Hepatic stellate cell (primary cell): ENCODE measurements at places on chromosomes 7 and 10.

- DNase-seq = peak; percentile 82
These were observed 74.1 kb downstream of the TACC2 start for GRCh38 chr10:122062831-122063674.

GRCh38 chr7:83677180-83677866, 28.4 kb upstream of the SEMA3E start:
- DNase-seq = peak; percentile 63

DNA sequence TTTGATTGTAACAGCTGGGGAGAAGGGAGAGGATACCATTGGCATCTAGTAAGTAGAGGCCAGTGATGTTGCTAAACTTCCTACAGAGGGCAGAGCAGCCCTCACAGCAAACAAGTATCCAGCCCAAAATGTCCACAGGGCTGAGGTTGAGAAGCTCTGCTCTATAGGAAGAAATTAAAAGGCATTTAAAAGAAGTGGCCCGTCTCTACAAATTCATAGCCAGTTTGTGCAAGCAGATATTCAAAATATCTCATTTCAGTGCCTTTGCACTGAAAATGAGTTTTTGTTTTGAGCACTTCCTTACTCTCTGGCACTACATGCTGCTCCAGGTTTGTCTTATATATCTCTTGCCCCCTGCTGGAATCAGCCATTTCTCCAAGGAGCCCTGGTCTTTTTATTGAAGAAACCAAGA, 330.0 kb downstream of the BBS9 start:
- DNase-seq = no peak

DNA sequence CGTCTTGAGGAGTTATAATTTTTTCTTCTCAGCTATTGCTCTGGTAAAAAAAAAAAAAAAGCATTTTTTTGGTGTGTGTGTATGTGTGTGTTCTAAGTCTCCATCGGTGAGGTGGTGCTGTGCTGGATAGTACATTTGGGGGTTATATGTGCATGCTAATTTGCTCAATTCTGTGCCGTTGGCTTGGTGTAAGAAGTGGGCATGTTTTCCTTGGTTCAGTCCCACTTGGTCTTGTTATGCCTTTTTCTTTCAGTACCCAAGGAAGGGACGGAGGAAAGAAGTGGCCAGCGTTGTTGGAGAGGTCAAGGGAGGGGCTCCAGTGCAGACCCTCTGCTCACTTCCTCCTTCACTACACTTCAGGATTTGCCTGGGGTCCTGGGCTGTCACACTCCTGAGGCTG, 20.4 kb downstream of the LRMDA start:
- no peak for DNase-seq

GRCh38 chr7:82234457-82235049, 209.0 kb downstream of the CACNA2D1 start:
- no peak for DNase-seq

GRCh38 chr10:26380815-26381214, 57.3 kb upstream of the APBB1IP start:
- DNase-seq = no peak

DNA sequence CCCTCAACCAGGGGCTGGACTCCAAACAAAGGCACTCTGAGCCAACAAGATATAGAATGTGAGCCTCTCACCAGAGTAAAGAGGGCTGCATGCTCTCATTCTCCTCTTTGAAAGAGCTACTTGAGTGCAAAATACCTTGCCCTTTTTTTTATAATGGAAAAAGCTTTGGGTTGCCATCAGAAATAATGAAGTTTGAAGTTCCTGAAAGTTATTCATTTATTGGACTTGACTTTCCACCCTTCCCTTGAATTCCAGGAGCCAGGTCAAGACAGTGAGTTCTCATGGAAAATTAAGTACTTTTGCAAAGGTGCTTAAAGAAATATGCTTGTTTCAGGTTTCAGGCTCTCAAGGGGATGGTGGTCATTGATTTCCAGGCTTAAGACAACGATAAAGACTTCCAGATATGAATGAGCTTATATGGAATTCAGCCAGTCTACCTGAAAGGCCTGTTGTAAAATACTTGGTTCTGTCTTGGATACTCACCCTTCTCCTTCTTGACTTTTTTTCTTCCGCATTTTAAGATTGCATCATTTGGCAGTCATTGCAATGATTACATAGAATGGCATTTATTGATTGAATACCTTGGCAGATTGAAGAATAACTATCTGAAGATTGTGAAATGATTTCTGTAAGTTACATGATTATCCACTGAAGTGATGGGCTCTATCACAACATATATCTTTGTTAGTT, 696.4 kb downstream of the INHBA start:
- no peak for DNase-seq

DNA sequence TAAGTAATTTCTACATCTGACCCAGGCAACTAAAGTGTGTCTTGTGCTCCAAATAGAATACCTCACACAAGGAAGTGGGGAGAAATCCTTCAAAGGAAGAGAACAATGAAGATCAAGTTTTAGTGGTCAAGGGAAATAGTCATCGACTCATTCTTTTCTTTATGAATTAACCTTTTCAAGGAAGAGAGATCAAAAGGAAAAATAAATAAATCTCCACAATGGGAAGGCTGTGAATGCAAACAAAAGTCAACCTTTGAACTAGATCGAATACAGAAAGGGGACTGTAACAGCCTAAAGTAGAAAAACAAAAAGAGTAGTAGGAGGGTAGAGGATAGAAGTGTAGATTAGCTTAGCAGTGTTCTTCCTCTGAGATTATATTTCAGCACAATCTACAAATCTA, 274.6 kb upstream of the COBL start:
- DNase-seq = no peak

GRCh38 chr7:18425838-18426445, 69.6 kb upstream of the HDAC9 start:
- no peak for DNase-seq

DNA sequence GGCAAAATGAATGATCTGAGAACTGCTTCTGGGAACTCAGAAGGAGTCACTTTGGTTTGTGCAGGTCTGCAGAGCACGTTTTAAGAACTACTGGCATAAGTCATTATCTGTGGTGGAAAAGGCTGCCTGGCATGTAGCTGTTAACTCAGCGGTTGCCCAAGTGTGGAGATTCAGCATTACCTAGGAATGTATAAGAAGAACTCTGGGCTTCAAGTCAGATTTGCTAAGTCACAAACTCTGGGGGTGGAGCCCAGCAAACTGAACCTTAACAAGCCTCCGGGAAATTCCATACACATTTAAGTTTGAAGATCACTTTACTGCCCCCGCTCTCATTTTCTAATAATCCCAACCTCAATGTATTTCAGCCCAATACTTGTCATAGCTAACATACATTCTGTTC, 31.1 kb downstream of the PLXDC2 start:
- no peak for DNase-seq

DNA sequence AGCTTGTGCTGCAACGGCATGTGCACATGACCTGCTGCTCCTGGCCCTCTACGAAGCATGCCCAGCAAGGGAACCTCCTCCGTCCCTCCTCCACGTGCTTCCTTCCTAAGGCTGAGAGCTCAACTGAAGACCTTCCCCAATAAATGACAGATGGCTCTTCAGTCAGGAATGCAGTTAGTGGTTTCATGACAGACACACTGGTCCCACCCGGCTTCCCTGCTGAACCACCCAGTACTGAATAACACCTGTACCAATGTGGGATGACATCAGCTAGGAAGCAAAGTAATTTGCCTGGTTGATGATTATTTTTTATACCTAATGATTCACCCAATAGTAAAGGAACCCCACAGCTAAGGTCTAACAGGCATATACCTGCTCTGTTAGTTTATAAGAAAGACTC, 69.1 kb downstream of the SCRN1 start:
- no peak for DNase-seq

DNA sequence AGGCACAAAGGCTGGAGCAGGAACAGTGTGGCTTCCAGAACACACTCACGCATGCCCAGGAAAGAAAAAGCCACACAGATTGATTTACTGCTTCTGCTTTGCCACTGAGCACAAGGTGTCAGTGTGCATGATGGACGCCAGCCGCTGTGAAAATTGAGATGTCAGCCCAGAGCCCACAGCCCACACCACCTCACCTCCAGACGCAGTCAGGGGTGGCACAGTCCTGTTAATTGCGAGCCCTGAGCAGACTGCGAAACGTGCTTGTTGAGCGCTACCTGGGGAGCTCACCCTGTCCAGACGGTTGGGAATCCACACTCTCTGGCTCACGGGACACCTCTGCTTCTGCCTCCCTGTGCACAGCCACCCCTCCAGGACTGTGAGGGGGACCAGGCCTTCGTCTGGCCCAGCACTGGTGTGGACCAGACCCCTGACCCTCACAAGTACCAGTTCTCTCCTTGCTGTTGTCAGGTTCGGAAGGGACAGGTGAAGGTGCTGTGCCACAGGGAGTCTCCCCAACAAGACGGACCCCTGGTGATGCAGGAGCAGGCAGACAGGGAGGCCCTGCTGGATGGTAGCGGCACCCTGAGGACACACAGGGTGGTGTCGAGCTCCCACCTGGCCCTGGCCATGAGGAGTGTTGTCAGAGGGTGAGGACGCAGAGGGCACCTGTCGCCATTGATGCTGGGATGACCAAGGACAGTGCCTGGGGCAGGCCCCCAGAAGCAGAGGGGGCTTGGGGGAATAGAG, 15.3 kb downstream of the RASGEF1A start:
- no peak for DNase-seq

DNA sequence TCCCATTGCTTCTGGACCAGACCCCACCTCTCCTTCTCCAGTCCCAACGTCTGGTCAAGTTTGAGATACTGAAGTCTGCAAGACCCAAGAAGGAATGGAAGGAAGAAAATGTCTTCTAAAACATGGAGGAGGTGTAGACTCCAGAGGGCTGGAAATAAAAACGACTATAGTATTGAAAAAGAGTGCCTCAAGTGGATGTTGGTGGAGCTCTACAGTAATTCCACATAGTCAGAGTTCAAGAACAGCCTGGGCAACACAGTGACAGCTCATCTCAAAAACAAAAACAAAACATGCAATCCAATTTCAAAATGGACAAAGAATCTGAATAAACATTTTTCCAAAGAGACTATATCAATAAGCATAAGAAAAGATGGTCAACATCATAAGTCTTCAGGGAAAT, 2.3 kb upstream of the PCGF6 start:
- DNase-seq = no peak

GRCh38 chr10:133528845-133529575, 1.8 kb downstream of the CYP2E1 start:
- peak; percentile 63 for DNase-seq

DNA sequence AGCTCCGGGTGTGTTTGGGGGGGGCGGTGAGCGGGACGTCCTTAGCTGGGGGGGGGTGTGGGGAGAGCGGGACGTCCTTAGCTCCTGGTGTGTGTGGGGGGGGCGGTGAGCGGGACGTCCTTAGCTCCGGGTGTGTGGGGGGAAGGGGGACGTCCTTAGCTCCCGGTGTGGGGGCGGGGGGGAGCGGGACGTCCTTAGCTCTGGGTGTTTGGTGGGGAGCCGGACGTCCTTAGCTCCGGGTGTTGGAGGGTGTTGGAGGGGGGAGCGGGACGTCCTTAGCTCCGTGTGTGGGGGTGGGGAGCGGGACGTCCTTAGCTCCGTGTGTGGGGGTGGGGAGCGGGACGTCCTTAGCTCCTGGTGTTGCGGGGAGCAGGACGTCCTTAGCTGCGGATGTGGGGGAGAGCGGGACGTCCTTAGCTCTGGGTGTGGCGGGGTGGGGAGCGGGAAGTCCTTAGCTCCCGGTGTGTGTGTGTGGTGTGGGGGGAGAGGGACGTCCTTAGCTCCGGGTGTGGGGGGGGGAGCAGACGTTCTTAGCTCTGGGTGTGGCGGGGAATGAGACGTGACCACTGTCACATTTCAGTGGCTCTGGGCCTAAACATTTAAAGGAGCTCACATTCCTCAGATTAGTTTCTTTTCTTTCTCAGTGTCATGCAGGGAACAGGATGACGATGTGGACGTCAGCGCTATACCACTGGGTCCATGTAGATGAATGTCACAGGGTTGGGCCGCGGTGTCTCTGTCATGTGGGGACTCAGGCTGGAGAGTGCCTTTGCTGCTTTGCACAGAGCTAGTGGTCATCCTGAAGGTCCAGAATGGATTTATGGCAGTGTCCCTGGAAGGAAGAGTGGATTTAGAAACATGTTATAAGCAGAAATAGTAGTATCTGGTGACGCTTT, 7.5 kb downstream of the DYNC2I1 start:
- DNase-seq = peak; percentile 80

GRCh38 chr10:59991661-59992060, 85.3 kb upstream of the CCDC6 start:
- DNase-seq = no peak

- no peak for DNase-seq
These were observed 403.7 kb downstream of the RPS24 start for GRCh38 chr10:78437407-78437768.

DNA sequence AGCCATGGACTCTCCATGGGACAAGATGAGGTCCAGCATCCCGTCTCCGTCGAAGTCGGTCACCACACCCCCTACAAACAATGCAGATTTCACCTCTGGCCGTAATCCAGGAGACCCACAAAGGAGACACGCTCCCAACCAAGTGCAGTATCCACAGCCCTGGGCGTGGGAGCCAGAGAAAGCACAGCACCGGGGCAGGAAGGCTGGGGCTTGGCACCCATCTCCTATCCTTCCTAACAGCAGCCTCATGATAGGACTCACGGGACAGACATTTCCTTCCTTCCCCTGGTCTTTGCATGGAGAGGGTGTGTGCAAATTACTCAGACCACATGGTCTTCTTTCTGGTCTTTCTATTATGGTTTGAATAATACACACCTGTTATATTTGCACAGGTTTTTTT, 46.3 kb downstream of the GOLGA7B start:
- no peak for DNase-seq

- no peak for DNase-seq
These were observed 201.9 kb upstream of the KAT6B start for GRCh38 chr10:74624501-74624900.

- no peak for DNase-seq
These were observed 15.9 kb downstream of the ITPRIP start for GRCh38 chr10:104322416-104322782.

GRCh38 chr7:25854608-25855497, 297.1 kb upstream of the NFE2L3 start:
- no peak for DNase-seq

- no peak for DNase-seq
These were observed 22.2 kb upstream of the RHEB start for GRCh38 chr7:151541709-151542499.
